Right hindlimb (tissue), 1 donor: ENCODE measurements at places on chromosomes 2 and 18.

- no peak for DNase-seq
Measured at GRCh38 chr2:54957321-54957999, 92.8 kb downstream of the RTN4 start.

DNA sequence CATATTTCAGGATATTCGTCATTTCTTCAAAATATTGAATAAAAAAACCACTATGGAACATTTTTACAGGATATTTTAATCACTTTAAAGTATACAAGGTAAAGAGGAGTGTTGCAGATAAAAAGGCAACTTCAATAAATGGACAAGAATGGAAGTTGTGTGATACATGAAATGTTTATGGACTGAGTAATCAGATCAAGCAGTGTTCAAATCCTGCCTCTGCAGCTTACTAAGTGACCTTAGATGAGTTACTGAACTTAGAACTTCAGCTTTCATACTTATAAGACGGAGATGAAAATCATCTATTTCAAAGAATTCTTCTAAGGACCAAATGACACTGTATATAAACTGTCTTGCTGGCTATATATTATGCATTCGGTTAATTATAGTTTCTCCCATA is 87.2 kb downstream of the LNPK start:
- DNase-seq, result no peak

- no peak for DNase-seq
Measured at GRCh38 chr2:33083699-33084387, 137.1 kb downstream of the LTBP1 start.

- DNase-seq, result no peak
Measured at GRCh38 chr18:28163201-28163775, 13.6 kb downstream of the CDH2 start.

- DNase-seq, result no peak
Measured at GRCh38 chr2:110735366-110735765, 3.0 kb downstream of the ACOXL start.

- no peak for DNase-seq
Measured at GRCh38 chr2:133194362-133194655, 374.0 kb downstream of the NCKAP5 start.

- no peak for DNase-seq
Measured at GRCh38 chr2:240961910-240962299, 36.5 kb upstream of the SNED1 start.

DNA sequence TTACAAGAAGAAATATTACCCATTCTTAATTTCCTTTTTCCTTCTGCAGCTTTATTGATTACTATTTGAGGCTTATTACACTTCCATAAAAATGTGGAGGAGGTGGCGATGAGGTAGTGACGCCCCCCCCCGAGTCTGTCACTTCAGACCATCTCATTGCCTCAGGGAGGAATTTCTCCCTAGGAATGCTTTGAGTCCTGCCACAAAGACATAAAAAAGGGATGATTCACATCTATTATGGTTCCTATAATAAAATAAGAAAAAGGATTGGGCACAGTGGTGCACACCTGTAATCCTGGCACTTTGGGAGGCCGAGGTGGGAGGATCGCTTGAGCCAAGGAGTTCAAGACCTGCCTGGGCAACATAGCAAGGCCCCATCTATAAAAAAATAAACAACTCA is 93.7 kb downstream of the AOX1 start:
- no peak for DNase-seq

GRCh38 chr2:231172025-231172424 is 26.4 kb upstream of the ARMC9 start:
- DNase-seq, result no peak

DNA sequence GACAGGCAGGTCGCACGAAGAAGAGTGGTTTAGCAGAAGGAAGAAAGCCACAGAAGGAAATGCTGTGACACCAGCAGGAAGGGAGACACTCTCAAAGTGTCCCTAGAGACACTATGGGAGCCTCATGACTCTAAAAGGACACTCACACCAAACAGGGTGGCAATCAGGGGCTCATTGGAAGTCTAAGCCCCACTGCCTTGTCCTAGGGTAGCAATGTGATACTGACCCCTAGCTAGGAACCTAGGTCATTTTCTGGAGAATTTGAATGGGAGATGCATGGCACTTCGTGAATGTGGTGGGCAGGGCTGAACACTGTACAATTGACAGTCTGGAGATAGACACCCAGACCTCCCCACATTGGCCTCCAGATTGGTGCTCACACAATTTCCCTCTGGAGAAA is 385.0 kb downstream of the EIPR1 start:
- no peak for DNase-seq

- DNase-seq, result no peak
Measured at GRCh38 chr2:39377226-39377939, 59.7 kb downstream of the MAP4K3 start.

GRCh38 chr18:22465859-22466457 is 48.2 kb upstream of the CTAGE1 start:
- DNase-seq, result peak; percentile 33

- DNase-seq, result no peak
Measured at GRCh38 chr2:230267059-230267458, 41.5 kb downstream of the SP140 start.
